ENCODE measurements at places on chromosomes 4 and X.

DNA sequence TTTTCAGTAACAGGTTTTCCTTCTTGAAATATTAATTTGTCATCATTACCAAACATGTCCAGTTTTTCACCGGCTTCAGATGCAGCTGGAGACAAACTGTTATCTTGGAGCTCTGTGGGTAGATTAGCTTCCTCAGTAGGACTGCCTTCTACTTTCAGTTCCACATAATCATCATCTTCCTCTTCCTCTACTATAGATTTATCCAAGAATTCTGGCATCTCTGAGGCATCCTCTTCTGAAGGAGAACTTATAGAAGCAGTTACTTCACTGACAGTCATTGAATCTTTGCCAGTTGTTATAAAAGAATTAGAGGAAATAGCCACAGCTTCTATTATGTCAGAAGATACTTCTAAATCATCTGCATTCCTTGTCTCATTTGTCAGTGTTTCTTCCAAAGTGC is 162.9 kb downstream of the LRBA start:
- no peak for DNase-seq

GRCh38 chr4:52726826-52727580 is 24.2 kb downstream of the ERVMER34-1 start:
- DNase-seq = no peak

- no peak for DNase-seq
These were observed 39.8 kb upstream of the ATOH1 start for GRCh38 chr4:93788712-93789111.

GRCh38 chrX:9902656-9903055 is 64.5 kb upstream of the CLDN34 start:
- no peak for DNase-seq

DNA sequence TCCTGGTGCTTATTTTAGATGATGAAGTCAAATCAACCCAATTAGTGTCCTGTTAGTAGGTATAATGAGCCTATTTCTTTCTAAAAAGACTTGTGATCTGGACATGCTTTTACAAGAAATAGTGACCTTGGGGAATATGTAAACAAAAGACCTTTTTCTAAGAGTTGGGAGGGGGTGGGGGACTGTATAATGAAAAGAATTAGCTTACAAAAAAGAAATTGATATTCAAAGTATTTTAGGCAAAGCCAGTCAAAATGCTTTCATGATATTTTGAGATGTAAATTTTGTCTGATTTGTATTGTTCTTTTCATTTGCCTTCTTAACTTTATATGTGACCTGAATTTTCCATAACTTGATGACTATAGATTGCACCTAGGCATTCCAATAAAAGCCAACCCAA is 114.6 kb downstream of the DCTD start:
- no peak for DNase-seq

DNA sequence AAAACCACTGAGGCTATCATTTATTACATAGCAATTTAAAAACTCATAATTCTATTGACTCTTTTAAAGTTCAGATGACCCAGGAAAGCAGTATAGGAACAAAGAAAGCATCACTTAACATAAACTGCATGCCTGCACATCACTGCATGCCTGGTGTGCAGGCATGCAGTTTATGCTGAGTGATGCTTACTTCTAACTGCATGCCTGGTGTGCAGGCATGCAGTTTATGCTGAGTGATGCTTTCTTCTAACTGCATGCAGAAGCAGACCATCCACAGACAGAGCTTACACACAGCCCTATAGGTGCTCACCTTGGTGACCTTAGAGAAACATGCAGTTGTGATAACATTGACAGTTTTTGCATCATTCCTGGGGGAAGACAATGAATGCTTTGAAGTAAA is 17.0 kb downstream of the SDAD1 start:
- DNase-seq = no peak

GRCh38 chr4:162341533-162341932 is 177.7 kb upstream of the FSTL5 start:
- no peak for DNase-seq

All from CD8-positive, alpha-beta T cell (primary cell).